ENCODE measurements at places on chromosomes 11 and 22.

- no peak for DNase-seq
These were observed 3.0 kb upstream of the WEE1 start for GRCh38 chr11:9570313-9571025.

- no peak for DNase-seq
These were observed 27.6 kb downstream of the ART5 start for GRCh38 chr11:3613998-3614741.

GRCh38 chr22:32119568-32120235, 39.4 kb downstream of the C22orf42 start:
- DNase-seq, result no peak

- DNase-seq, result no peak
These were observed 378.7 kb downstream of the NTM start for GRCh38 chr11:131749101-131749500.

- no peak for DNase-seq
These were observed 1007.2 kb upstream of the RAG2 start for GRCh38 chr11:37605229-37605628.
